Stimulated activated CD8-positive, alpha-beta memory T cell treated with anti-CD3 and anti-CD28 coated beads, Interleukin-4, amount 100 ng/mL, for 1 hour (primary cell): ENCODE measurements at places on chromosomes 5 and 9.

- DNase-seq, result no peak
Observed at GRCh38 chr9:14993061-14993800, 83.0 kb upstream of the FREM1 start.

DNA sequence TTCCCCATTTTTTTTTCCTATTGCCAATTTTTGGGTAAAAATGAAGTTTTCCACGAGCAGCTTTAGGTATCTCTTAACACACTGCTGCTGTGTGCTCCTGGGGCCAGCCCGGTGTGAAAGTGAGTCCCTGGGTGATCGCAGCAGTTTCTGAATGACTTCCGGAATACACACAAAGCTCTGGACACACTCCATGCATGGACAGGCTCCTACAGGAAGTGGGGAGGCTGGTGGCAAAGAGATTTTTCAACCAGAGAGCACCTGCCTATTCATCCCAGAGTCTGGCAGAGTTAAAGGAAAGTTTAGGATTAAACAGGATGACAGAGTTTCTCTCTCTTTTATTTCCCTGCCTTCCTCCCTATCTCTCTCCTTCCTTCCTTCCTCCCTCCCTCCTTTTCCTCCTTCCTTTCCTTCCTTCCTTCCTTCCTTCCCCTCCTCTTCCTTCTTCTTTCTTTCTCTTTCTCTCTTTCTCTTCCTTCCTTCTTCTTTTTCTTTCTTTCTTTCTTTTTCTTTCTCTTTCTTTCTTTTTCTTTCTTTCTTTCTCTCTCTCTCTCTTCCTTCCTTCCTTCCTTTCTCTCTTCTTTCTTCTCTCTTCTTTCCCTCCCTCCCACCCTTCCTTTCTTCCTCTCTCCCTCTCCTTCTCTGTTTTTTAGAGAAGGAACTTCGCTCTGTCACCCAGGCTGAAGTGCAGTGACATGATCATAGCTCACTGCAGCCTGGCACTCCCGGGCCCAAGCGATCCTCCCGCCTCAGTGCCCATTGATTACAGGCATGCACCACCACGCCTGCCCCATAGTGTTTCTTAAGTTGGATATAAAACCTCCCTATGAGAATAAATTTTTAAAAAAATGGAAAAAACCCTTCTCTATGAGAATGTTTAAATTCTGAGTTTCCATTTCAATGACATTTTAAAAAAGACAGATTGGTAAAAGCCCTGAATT is 38.7 kb upstream of the UBTD2 start:
- DNase-seq, result no peak

- DNase-seq, result no peak
Observed at GRCh38 chr9:114187827-114188226, 32.5 kb downstream of the COL27A1 start.

DNA sequence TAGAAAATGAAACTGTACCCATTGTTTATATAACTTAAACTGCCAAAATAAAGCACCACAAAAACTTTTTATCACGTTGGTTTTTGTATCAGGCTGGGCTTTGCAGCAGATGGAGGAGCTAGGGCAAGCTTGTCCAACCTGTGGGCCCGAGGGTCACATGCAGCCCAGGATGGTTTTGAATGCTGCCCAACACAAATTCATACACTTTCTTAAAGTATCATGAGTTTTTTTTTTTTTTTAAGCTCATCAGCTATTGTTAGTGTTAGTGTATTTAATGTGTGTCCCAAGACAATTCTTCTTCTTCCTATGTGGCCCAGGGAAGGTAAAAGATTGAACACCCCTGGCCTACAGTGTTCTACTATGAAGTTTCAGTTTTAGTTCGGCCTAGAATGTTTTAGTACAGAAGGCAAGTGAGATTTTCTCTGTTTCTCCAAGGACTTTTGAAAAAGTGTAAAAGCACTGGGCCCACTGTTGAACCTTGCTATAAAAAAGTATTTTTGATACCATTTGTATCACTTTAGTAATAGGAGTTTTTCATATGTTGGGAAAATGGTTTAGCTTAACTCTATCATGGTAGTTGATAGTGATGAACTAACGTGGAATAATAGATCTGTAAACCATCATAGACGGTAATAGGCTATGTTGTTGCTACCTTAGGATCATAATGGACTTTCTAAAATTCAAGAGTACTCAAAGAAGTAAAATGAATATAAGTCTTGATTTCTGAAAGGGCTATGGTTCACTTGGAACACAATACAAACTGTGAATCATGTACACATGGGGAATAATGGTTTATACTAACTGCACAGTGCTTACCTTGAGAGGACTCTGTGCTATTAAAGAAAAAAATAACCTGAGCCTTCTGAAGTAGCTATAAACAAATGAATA is 2.9 kb downstream of the CDKN2A start:
- no peak for DNase-seq

GRCh38 chr5:115936031-115936430 is 26.2 kb upstream of the LVRN start:
- DNase-seq, result no peak
